ENCODE measurements at places on chromosomes 7 and 10. TPM values are rescaled to one million over a fixed set of nuclear protein-coding genes. Genes with fewer than 3 reads are reported as not detected.

DNA sequence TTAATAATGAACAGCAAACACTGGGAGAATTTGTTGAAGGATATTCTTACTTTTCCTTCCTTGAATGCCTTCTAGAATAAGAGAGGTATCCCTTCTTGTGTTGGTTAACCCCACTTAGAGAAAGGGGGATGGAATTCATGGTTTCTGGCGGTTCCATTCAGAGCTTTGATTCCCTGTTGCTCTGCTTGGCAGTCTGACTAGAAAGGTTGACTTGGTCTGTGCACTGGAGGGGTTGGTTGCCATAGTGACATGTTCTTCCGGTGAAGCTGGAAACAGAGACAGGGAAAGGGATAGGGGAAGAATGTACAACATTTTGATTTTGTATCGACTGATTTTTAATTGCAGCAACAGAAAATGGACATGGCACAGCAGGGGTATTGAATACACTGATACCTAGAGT, 2.5 kb downstream of the TMEM178B start:
- DNase-seq: no peak

TLX1 gene
- 0.45 TPM for polyA plus RNA-seq

ZNF746 gene
- polyA plus RNA-seq: 18.9 TPM

CDK5 gene
- 25.6 TPM for polyA plus RNA-seq

PBLD gene
- polyA plus RNA-seq: 2.9 TPM

DNA sequence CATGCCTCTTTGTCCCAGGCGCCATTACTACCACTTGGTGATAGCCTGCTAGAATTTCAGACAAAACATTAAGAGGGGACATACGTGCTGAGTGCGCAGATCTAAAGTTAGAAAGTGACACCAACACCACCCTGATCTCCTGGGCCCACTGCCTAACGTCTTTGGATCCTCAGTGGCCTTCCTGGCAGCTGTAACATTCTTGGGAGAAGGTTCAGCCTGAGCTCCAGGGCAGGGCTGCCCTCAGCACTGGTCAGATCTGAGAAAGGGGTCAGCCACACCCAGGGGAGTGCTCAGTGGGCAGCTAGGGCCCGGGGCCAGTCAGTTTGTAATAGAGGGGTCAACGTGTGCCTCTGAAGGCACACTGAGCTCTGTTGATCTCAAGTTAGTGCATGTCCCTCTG, 48.4 kb downstream of the ZCCHC24 start:
- DNase-seq: no peak

TRIL gene
- polyA plus RNA-seq: not detected

All from K562 (cell line).